ENCODE measurements at places on chromosomes 7 and 10. TPM values are rescaled to one million over a fixed set of nuclear protein-coding genes. Genes with fewer than 3 reads are reported as not detected.

Gene SYT15
- polyA plus RNA-seq = 0.65 TPM

GRCh38 chr7:128122576-128123290 is 91.5 kb upstream of the LRRC4 start:
- no peak for DNase-seq

Gene TRIM73
- 1.6 TPM for polyA plus RNA-seq

Gene ALOX5
- 0.04 TPM for polyA plus RNA-seq

Gene TMEM140
- polyA plus RNA-seq = 17.9 TPM

Gene SPDYE11
- not detected for polyA plus RNA-seq

GRCh38 chr10:124619195-124619594 is 125.0 kb downstream of the FAM53B start:
- DNase-seq = no peak

- DNase-seq = no peak
These were observed 1.9 kb downstream of the CYP26A1 start for GRCh38 chr10:93075369-93076221.

DNA sequence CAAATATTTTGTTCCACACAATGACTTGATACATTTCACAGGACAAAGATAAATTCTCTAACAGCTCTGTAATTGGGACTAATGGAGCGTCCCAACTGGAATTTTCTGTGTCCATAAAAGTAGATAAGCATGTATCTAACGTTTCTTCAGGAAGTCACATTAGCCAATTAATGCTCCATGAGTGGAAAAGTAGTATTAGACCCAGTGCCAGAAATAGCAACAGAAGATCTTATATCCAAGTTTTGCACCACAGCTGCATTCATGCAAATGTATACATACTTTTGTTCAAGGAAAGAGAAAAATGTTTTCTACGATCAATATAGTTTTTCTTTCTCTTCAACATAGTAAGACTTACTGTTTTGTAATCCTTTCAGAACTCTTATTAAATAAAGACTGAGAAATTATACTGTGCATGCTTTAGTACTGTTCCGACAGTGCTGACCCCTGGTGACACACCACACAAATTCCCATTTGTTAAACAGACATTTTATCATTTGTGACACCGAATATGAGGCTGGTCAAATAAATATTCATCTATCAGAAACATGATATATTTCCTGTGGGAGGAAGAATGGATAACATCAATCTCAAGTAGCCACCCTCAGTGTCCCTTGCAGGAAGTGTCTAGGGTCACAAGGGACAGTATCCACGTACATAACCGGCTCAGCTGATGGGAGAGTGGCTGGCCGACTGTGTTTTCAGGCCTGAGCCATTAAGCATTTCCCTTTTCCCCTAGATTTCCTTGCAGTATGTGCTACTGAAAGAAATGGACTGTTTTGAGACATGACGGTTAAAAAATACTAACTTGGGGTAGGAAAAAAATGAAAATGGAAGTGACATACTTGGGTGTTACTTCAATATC is 102.1 kb upstream of the RSU1 start:
- DNase-seq = peak; percentile 41
